ENCODE measurements at places on chromosomes 4 and X.

DNA sequence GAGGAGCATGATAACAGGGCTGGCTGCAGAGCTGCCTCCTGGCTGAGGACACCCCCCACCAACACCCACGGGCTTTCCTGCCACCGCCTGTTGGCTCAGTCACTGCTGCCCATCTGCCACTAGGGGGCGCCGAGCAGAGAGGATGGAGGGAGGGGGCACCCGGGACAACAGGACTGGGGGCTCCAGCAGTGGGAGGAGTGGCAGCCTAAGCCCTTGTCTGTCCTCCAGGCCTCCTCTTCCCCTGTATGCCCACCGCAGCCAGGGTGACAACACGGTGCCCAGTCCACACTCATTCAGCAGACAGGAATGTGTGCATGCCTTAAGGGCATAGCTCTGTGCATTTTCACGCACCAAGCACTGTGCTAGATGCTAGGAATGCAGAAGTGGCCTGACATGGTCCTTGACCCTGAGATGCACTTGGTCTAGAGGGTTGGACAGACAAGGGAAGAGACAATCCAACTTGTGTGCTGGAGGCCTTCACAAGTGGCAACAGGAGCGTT lies 149.9 kb downstream of the AMMECR1 start:
- peak; percentile 66 for DNase-seq

DNA sequence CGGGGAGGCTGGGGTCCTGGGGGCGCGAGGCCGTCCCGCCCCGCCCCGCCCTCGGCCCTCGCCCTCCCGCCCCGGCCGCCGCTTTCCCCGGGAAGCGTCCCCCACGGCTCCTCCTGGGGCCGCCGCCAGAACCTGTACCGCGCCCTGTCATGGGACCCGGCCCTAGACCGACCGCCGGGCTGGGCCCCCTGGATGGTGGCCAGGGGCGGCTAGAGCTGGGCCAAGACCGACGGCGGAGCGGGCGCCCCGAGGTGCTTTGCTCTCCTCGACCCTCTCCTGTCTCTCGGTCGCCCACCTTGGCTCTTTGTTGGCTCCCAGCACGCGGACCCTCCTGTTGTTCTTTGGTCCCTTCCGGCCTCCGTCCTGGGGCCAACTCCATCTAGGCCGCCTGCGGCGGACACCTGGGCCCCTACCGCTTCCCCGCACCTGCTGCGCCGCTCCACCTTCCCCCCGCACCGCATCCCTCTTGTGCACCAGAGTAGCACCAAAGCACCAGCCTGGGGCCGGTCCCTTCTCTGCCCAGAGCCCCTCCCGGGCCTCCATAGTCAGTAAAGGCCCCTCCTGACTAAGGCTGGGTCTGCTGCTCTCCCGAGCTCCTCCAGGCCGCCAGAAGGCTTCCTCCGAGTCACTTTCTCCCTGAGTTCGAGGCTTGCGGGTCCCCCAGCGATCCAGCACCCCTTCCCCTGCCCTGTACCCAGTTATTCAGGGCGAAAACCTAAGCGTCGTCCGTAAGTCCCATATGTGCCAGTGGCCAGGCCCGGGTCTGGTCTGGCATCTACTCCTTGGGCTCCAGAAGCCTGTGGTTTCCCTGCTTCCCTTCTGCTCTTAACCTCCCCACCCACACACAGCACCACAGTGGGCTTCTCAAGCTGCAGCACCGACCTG lies 587 bp downstream of the TACC3 start:
- DNase-seq, result no peak

DNA sequence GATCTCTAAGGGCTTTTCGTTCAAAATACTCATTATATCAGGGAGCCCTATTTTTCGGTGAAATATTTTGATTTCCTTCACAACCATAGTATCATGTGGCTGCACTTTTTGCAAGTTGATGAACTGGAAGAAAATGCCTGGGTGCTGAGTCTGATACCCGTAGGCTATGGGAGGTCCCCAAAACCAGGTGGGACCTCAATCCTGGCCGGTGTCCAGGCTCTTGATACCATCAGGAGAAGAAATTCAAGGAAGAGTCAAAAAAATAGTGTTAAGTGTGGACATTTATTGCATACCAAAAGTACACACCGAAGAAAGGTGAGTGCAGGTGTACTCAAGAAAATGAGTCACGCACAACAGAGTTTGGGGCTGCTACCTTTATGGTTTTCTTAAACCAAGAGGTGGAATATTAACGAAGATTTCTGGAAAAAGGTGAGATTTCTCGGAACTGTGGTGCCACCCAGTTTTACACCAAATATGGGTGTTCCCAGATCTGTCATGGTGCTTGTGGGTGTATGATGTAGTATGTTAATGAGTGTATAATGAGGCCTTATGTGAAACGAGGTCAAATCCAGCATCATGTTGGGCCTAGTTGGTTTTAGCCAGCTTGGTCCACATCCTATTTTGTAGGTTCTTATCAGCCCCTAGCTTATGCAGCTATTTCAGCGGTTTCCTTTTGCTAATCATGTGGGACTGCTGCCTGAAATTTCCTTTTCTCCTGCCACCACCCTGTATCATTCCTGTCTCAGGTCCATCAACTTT lies 29.9 kb downstream of the VCX2 start:
- no peak for DNase-seq

DNA sequence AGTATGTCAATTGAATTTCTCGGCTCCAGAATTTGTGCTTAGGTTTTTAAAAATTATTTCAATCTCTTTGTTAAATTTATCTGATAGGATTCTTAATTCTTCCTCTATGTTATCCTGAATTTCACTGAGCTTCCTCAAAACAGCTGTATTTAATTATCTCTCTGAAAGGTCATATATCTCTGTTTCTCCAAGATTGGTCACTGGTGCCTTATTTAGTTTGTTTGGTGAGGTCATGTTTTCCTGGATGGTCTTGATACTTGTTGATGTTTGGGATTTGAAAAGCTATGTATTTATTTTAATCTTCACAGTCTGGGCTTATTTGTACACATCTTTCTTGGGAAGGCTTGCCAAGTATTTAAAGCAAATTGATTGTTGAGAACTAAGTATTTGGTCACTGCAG lies 24.7 kb upstream of the HERC3 start:
- no peak for DNase-seq

DNA sequence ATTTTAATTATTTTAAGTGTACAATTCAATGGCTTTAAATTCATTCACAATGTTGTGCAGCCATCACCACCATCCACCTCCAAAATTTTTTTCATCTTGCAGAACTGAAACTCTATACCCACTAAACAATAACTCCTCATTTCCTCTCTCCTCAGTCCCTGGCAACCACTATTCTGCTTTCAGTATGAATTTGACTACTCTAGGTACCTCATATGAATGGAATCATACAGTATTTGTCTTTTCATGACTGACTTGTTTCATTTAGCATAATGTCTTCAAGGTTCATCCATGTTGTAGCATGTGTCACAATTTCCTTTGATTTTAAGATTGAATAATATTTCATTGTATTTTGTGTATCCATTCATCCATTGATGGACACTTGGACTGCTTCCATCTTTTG lies 46.9 kb downstream of the KIF4A start:
- no peak for DNase-seq

GRCh38 chr4:180550106-180550505 lies 1693.1 kb upstream of the TENM3 start:
- DNase-seq, result no peak

DNA sequence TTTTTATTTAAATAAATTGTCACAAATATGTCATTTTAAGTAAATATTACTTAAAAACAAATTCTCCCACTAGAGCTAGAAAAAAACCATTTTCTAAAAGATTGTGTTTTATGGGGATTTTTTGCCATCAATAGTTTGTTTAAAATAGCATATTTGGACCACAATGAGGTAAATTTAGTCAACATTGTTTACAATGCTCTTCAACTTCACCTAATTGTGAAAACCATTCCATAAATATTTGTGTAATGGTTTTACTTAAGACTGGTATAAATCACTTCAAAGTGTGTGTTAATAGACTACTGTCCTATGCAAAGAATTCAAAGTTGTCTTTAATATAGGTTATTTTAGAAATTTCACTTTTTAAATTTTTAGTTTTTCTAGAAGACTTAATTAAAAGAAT lies 1004.2 kb downstream of the PCDH18 start:
- DNase-seq, result no peak

DNA sequence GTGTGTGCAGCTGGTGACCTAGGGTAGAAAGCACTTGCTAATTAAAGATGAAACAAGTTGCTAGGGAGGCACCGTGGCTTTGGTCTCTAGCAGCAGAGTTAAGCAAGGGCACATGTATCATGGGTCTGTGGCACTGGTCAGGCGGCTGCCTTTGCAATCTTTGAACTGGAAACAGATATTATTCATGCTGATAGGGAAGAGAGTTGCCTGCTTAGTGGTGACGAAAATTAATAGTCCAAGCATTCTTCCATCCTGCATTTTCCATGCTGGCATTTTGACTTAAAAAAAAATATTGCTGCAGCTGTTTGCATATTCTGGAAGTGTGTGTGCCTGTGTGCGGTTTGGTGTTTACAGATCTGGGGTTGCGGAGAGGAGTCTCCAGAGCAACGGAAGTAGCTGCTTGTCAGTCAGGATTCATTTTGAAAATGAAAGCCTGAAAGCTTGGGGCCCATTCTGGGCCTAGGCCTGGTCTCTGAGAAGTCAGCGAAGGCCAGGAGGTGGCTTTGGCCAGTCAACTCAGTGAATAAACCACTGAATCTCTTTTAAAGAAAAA lies 2.3 kb upstream of the SOWAHD start:
- peak; percentile 52 for DNase-seq

- DNase-seq, result no peak
Observed at GRCh38 chrX:49858341-49858740, 20.9 kb upstream of the USP27X start.

DNA sequence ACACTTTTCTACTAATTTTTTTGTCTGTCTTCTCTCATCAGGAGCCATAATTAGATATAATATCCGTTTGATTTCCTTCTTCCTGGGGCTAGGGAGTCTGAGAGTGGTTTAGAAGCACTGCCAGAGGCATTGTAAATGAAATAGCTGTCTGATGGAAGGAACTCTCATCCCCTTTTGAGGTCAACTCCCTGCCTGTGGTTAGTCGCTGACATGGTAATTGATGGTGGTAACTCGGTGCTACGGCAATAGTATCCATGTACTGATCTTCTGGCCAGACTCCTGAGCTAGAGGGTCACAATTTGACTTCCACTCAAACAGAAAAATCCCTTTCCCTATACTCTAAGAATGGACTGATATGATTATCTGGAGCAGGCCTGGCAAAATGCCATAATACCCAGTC lies 108.1 kb upstream of the TRPC5 start:
- DNase-seq, result no peak

GRCh38 chrX:21612154-21612553 lies 46.0 kb downstream of the KLHL34 start:
- no peak for DNase-seq

DNA sequence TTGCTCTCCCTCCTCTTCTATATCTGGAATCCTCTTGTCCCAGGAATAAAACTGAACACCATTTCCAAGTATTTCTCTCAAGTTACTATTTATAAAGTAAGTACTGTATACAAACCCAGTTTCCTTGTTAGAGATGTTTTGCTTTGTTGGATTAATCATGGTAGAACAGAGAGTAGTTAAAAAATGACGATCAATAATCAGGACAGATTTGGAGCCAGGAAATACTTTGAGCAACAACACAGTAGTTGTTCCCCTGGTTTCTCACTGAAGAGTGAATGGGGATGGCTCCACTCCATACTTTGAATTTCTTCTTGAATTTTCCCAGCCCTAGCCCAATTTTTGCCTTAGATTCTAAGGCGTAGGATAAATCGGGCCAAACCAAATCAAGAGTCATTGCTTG lies 21.4 kb downstream of the MGST2 start:
- no peak for DNase-seq

DNA sequence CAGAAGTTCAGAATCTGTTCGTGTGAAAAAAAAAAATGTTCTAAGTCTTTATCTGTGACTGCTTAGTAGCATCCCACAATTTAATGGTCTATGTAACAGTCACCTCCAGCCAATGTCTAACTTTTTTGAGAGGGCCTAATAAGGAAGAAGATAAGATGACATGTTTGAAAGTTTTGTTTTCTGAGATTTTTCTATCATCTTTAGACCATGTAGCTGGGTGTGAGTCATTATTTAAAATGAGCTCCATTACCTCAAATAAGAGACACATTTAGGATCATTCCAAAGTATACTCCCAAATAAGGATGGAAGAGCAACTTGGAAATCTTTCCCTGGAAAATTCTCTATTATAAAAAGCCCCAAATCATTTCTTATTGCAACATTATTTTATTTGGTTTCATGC lies 28.2 kb upstream of the MCF2 start:
- no peak for DNase-seq

- DNase-seq, result no peak
Observed at GRCh38 chr4:155809835-155810234, 51.0 kb downstream of the GUCY1B1 start.

DNA sequence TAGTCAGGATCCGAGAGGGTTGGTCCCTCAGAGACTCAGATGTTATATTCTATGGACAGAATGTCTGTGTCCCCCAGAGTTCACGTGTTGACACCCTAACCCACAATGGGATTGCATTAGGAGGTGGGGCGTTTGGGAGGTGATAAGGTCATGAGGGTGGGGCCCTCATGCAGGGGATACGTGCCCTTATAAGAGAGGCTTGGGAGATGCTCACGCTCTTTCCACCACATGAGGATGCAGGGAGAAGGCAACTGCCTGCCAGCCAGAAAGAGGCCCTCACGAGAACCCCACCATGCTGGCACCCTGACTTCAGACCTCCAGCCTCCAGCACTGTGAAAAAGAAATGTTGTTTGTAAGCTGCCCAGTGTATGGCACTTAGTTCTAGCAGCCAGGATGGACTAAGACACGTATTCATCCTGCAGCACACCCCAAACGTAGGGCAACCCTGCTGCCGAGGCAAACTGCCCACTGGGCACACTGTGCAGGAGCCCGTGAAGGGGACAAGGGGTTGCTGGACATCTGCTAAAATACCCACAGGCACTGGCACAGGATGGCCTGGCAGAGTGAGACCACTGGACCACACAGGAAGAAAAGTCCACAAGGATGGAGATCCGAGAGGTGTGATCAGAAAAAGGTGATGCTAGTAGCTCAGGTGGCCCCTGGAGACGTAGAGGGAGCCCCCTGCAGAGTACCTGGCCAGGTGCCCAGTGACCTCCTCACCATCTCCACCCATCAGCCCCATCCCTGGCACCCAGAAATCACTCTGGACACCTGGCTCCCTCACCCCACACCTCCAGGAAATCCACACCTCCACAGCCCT lies 62.7 kb downstream of the HTRA3 start:
- DNase-seq, result peak; percentile 7

GRCh38 chr4:77367638-77368037 lies 210.6 kb downstream of the CCNG2 start:
- no peak for DNase-seq

DNA sequence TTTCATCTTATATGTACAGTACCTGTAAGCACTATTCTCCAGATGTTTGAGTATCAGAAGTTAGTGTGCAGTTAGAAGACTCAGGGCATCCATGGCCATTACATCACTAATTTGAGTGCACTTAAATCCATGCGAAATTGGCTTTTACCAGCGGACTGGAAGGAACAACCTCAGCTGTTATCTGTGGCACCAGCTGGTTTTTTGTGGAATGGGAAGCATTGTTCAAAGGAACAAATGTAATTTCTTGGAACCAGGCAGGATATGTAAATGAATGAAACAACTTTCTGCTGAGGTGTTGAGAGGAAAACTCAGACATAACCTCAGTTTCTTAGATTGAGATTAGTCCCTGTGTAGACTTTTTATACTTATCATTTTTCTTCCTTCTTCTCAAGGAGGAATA lies 60.2 kb downstream of the PDGFRA start:
- no peak for DNase-seq

- no peak for DNase-seq
Observed at GRCh38 chrX:18041656-18042055, 179.0 kb downstream of the BEND2 start.

Measured in activated CD4-positive, CD25-positive, alpha-beta regulatory T cell treated with anti-CD3 and anti-CD28 coated beads, Interleukin-2, amount 50 U/mL, for 72 hours (primary cell).